HFF-Myc (cell line): ENCODE measurements at places on chromosomes 2 and 18.
A peak's percentile ranks its signal among the peaks of the same experiment; 100 is the strongest.

- DNase-seq, result no peak
These were observed 118.6 kb downstream of the RTP5 start for GRCh38 chr2:241988146-241988545.

DNA sequence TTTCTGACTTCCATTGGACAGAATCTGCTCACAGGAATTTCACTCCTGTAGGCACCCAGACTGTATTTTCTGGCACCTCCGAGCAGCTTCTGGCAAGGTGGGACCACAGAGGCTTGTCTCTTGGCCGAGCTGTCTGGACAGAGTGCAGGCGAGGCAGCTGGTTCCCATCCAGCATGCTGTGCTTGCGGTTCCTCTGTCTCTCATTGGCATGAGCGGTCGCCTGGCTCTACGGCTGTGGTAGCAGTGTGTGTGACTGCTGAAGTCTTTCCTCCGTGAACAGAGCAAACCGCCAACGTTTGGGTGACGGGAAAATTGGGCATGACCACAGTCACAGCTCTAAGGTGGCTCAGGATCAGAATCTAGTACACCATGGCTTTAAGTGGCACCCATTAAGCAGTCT, 411.7 kb upstream of the NETO1 start:
- DNase-seq, result no peak

DNA sequence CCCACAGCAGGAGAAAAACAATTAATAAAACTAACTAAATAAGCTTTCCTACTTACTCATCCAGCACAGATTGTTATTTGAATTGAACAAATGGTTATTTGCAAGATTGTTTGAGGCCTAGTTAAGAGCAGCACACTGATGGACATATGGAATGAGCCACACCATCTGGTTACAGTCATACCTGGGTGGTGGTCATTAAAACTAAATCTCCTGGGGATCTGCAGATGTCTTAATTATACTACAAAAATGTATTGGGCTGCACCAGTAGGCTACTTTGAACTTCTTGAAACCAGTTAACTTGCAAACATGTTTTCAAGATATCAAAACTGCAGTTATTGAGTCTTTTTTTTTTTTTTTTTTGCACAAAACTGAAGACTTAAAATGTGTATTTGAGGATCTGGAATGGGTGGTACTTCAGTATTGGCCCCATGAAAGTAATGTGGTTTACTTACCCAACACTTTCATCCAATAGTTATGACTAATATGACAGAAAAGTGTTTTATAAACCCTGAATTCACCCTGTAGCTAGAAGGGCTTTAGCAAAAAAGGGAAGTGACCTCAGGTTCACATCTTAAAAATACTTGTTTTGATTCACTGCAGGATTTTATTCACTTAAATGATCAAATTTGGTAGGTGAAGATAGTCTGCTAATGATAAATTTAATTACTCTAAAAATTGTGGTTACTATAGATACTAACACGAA, 10.8 kb downstream of the AGFG1 start:
- no peak for DNase-seq

GRCh38 chr18:65221115-65221514, 529.7 kb upstream of the CDH7 start:
- DNase-seq, result no peak

GRCh38 chr2:149544692-149545091, 42.9 kb downstream of the MMADHC start:
- DNase-seq, result no peak

GRCh38 chr2:98561902-98562695, 46.2 kb downstream of the COA5 start:
- no peak for DNase-seq

GRCh38 chr2:202687276-202687675, 52.5 kb downstream of the FAM117B start:
- no peak for DNase-seq

DNA sequence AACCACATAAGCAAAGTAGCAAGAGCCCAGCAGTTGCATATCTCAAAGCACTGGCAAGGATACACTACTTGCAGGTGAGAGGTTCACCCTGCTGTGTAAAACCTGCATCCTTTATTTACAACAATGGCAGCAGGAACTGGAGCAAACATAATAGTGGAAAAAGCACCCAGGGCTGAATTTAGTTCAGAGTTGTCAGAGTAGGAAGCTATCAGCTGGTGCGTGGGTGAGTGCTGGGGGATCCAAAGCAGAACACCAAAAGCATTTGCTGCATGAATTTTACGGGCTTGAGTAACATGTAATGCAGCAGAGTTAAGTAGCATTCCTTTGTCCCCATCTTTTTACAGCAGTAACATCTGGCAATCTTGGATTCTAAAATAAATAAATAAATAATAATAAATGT, 73.5 kb upstream of the SRD5A2 start:
- no peak for DNase-seq

DNA sequence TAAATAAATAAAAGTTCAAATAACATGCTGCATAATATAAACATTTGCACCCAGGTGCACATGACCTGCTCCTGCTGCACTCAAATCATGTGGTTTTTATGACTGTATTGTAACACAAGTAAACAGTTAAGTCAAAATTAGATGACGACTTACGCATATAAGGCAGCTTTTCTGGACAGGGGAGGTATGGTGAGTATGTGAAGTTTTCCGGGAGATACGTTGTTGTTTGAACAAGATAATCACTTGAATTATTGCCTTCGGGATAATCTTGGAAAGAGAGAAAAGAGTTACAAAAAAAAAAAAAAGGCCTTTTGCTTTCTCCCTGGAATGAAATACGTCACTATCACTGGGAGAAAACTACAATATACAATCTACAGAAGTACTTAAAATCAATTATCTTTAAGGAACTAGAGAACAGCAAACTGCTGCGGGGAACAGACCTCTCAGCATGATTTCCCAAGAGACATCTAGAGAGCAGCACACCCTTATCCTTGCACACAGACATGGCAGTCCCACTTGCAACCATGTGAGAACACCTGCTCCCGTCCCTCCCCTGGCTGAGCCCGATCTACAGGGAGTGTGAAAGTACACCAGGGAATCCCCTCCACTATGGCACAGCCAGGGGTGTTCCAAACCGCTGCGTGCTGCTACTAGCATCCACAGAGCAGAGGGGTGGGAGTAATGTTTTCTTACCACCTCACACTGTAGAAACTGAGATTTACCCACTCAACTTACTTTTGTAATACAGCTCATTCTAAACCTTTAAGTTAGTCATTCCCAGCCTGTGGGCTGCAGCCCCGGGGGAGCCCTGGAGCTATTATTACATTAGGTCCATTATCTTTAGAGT, 26.3 kb downstream of the B4GALT6 start:
- DNase-seq, result no peak

- no peak for DNase-seq
These were observed 398.9 kb downstream of the NCKAP5 start for GRCh38 chr2:133169274-133169912.

DNA sequence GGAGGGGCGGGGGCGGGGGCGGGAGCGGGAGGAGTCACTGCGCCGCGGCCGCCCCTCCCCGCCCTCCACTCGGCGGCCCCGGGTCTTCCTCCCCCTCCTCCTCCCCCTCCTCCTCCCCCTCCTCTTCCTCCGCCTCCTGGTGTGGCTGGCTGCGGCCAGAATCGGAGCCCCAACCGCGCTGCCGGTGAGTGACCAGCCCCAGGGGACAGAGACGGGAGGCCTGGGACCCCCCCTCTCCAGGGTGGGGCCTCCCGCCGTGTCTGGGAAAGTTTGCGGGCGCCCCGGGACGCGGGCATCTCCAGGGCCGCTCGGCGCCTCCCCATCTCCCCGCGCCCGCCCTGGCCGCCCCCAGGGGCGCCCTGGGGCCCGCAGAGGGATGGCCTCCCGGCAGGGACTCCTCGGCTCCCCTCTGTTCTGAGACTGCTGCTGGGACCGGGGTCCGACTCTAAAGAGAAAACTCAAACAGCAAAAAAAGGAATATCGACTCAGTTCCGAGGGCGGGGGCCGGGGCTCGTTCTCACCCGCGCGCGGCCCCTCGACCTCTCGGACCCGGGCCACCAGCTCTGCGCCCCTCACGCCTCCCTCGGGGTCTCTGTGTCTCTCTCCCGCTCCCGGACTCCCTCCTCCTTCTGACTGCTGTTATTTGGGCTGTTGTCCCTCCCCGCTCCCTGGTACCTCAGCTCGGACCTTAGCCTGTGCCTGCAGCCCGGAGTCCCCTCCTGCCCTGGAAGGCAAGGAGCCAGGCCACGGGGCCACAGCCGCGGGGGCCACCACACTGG, at the start of gene STON1:
STON1 (plus strand) TSS at position 122 of the 779 bp plus-strand sequence. CDS start 50,480 bp downstream, outside the sequence.
- DNase-seq, result no peak

DNA sequence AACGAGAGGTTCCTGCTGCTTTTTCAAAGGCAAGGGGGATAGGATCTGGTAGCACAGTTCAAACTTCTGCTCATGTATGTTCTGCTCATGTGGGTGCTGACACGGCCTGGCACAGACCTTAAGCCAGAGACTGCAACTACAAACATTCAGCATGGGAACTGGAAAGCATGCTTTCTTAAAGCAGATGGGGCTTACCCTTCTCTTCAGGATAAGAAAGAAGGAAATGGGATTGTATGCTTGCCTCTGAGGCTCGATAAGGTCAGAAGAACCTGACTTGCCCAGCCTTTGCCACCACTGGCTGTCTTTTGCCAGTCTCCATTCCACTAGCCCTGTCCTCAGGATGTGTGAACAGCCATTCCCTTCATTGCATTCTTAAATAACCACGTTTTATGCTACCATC, 10.7 kb downstream of the DOCK10 start:
- DNase-seq, result no peak

DNA sequence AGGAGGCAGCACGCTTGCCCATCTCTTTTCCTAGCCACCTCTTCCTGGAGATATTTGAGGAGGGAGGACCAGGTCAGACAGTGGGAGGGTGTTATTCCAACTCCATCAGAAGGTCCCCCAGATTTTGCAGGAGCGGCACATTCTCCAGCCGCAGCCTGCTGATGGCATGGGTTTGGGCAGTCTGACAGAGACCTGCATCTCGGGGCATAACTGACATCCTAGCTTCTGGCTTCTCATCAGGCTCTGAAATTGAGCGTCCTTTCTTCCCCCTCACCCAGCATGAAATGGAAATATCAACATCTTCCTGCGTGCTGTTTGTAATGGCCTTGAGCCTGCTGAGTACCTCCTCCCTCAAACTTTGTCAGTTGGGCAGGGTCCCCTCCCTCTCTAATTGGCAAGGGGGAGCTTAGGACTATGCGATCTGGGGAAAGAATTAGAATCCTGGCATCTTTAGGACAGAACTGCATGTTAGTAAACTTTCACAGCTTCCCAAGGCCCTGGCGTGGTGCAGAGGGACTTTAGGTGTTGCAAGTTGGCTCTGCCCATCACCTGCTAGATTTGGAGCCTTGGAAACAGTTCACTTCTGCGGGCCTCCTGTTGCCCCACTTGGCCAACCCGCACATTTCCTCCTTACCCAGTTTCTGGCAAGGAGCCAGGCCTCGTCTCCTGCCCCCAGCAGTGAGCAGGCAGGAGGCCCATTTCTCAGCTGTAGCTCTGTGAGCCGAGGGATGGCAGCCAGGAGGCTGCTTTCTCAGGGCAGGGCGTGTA, 2.2 kb downstream of the ITM2C start:
- no peak for DNase-seq

- DNase-seq, result peak; percentile 3
These were observed 3.9 kb downstream of the HEATR5B start for GRCh38 chr2:37080266-37080665.

GRCh38 chr2:196607073-196607472, 32.4 kb upstream of the CCDC150 start:
- peak; percentile 36 for DNase-seq

- DNase-seq, result no peak
These were observed 69.3 kb downstream of the MARCO start for GRCh38 chr2:119011162-119011909.

DNA sequence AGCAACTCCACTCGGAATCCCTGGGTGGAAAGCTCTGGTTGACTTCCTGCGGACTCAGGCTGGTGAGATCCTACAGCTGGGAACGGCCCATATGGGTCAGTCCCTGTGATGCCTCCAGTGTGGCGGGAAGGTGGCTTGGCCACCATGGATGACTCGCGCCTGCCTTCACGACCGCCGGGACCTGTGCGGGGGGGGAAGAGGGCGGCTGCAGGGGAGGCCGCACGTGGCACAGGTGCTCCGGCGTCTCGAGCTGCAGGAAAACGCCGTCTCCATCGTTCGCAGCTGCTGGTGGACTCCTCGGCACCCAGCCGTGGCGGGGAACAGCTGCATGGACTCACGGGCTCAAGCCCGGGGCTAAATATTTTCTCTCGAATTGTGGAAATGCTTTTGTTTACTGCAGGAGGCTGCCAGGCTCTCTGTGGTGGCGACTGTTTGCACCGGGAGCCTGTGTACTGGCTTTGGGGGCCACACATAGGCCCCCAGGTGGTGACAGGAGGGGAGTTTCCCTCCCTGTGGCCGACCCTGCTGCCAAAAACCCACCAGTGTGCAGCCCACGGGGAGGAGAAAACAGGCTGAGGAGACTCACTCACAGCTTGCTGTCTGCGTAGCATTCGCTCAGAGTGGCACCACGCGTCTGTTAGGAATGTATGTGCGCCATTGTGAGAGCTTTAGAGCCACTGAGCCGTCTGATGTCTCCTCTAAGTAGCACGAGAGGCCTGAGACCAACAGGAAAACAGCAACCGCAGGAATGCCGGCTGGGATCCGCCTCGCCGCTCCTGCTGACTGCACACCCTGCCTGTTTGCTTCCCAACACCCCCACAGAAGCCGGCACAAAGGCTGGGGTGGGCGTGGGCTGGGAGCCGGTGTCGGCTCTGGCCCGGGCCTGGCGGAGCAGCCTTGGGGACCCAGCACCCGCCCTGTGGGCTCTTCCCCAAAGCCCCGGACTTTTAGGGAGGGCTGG, 89.2 kb downstream of the NFATC1 start:
- peak; percentile 88 for DNase-seq

- DNase-seq, result no peak
These were observed 15.0 kb downstream of the MLPH start for GRCh38 chr2:237501892-237502513.

DNA sequence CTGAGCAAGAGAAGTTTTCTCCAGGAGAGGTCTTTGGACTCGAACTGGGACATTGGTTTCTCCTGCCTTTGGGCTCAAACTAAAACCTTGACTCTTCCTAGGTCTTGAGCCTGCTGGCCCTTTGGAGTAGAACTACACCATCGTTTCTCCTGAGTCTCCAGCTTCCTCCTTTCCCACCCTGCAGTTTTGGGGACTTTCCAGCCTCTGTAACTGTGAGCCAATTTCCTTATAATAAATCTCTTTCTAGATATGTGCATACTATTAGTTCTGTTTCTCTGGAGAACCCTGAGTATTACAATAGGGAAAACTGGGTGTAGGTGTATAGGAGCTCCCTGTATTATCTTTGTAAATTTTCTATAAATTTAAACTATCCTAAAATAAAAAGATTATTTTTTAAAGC, 219.8 kb upstream of the AGAP1 start:
- no peak for DNase-seq

GRCh38 chr2:19872302-19872701, 29.5 kb downstream of the TTC32 start:
- no peak for DNase-seq

- no peak for DNase-seq
These were observed 7.9 kb upstream of the NABP1 start for GRCh38 chr2:191670076-191670475.

- no peak for DNase-seq
These were observed 156.8 kb upstream of the MAPRE2 start for GRCh38 chr18:34884436-34884835.

GRCh38 chr18:59502274-59503175, 143.5 kb upstream of the LMAN1 start:
- peak; percentile 79 for DNase-seq
